Pons (tissue), 1 donor: ENCODE measurements at places on chromosomes 12 and 14.
A peak's percentile ranks its signal among the peaks of the same experiment; 100 is the strongest.

DNA sequence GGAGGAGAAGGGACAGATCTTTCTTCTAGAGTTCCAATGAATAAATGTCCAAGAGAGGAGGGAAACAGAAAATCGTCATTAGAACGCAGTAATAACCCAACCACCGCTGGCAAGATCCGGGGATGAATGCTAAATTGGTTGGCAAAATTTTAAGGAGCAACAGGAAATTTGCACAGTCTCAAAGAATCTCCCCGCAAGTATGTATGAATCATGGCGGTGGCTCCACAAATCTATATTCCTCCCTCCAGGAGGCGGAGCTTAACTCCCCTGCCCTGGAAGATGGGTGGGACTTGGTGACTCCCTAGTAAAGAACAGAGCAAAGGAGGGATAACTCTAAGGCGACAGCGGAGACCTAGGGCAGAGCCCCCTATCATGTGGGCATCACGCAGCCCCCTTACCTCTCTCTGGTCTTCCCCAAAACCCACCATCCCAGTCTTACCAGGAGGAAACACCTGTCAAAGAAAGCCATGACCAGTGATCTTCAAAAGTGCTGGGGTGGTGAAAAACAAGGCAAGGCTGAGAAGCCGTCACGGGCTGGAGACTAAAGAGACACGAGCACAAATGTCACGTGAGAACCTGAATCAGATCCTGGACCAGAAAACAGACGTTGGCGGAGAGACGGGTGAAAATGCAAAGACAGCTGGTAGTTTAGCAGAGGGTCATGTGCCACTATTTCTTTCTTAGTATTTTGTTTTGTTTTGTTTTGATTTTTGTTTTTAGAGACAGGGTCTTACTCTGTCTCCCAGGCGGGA is 125.8 kb downstream of the NCOR2 start:
- no peak for DNase-seq

- no peak for DNase-seq
Measured at GRCh38 chr12:104749545-104749944, 208.5 kb downstream of the SLC41A2 start.

- no peak for DNase-seq
Measured at GRCh38 chr12:91356405-91356804, 173.8 kb upstream of the DCN start.

GRCh38 chr14:73173092-73173735 is 36.9 kb downstream of the PSEN1 start:
- peak; percentile 72 for DNase-seq

DNA sequence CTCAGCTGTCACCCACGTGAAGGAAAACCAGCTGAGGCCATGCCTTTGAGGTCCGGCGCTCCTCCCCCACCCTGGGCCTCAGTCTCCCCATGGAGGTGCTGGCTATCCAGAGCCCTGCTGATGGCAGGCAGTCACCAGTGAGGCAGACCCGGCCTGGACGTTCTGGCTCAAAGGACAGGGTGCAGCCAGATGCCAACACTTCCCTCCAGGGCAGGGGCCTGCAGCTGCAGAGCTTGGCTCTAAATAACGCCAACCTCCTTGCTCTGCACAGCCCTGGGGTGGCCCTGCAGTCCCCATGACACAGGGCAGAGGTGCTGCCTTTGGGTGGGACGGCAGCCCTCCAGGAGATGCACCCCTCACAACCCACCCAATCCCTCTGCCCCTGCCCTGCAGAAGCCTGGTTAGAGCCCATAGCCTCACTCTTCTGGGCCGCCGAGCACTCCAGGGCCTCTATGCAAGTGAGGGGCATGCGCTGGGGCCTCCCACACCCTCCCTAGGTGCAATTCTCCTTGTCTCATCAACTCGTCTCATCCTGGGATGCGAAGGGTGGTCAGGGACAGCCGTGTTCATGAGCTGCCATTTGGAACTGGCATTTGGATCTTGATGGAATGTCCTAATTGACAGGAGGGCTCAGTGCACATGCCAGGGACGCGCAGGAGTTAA is 30.4 kb downstream of the CCDC85C start:
- no peak for DNase-seq

- no peak for DNase-seq
Measured at GRCh38 chr12:90870971-90871725, 83.8 kb downstream of the CCER1 start.

DNA sequence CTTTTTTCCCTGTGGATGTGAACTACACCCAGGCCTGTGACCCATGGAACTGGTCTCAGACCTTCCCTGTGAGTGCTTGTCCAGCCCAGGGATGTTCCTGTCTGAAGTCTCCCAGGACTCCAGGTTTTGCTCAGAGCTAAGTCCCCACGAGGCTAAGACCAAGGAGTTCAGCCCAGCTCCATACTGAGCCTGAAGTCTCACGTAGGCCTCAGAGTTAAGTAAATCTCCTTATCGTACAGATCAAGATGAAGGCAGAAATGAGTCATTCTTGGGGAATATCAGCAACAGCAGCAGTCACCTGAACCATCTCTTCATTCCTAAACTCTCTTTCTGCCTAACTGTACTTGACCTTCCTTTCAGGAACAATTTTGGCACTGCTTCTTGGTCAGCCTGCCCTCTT is 139.8 kb downstream of the ANO6 start:
- no peak for DNase-seq

GRCh38 chr12:49923035-49923644 is 19.4 kb upstream of the FAIM2 start:
- no peak for DNase-seq
